ENCODE measurements at places on chromosomes 13 and 19.

DNA sequence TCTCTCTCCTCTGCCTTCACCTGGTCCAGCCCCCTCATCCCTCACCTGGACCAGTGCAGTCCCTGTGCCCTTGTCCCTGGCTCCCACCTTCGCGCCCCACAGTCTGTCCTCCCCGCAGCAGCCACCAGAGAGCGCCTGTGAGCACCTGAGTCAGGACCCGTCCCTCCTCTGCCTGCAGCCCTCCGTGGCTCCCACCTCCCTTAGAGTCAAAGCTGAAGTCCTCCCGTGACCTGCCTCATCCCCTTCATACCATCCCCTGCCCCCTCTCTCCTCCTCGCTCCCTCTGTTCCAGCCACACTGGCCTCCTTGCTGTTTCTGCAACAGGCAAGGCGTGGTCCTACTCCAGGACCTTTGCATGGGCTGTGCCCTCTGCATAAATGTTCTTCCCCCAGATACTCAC, 10.3 kb downstream of the CELF5 start:
- no peak for DNase-seq

DNA sequence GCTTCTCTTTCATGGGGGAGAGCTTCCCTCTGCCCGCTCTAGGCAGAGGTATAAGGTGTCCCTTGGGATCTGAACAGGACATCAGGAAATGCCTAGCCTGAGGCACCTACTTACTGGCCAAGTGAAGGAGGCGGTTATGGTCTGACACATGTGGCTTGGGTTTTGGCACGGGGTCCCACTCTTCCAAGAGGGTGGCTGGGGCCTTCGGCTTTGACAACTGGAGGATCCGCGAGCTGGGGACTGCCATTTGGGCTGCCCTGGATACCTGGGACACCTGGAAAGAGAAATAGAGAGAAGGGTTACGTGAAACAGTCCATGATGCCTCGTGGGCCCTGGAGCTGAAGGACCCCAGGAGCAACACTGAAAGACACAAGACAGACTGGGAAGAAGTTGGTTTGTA, 22.4 kb upstream of the MIER2 start:
- DNase-seq, result no peak

GRCh38 chr13:79990048-79990447, 350.9 kb downstream of the SPRY2 start:
- no peak for DNase-seq

DNA sequence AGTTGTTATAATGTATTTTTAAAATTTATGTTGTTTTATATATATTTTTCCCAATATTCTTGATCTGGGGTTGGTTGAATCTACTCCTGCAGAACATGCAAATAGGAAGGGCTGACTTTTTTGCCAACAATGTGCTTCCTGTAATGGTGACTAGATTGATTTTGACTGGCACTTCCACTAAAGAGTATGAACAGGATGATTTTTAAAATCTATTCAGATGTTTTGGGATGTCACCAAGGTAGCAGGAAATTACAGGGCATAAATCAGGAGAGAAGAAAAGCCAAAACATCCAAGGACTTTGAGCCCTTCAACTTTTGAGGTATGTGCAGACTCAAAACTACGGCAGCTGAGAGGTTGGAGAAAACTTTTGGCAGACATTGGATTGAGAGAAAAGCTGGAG, 1047.6 kb downstream of the SLITRK5 start:
- DNase-seq, result no peak

GRCh38 chr13:46404733-46405100, 17.7 kb upstream of the RUBCNL start:
- no peak for DNase-seq

GRCh38 chr19:50500060-50500752, 10.8 kb downstream of the JOSD2 start:
- peak; percentile 15 for DNase-seq

- no peak for DNase-seq
Observed at GRCh38 chr13:40341501-40341900, 324.9 kb downstream of the FOXO1 start.

- DNase-seq, result peak; percentile 47
Observed at GRCh38 chr19:3034656-3035541, 5.8 kb upstream of the TLE2 start.

- DNase-seq, result no peak
Observed at GRCh38 chr13:80341756-80342370, 937 bp upstream of the SPRY2 start.

DNA sequence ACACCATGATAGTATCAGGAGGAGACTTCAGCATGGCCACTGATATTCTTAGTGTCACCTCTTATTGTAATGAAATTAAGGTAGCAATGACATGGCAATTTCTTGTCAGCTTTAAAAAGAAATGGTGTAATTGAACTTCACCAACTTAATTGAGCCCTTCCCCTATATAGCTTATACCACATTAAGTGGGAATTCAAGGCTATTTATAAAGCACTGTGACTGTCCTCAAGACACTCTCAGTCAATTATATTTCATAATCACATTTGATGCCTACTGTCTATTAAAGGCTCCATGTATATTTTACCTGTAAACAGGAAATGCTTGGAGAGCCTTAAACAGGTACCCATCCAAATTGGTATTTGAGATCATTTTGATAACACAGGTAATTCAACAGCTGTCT, 28.3 kb downstream of the KLF12 start:
- DNase-seq, result no peak

- no peak for DNase-seq
Observed at GRCh38 chr13:68023838-68024581, 793.9 kb upstream of the PCDH9 start.

DNA sequence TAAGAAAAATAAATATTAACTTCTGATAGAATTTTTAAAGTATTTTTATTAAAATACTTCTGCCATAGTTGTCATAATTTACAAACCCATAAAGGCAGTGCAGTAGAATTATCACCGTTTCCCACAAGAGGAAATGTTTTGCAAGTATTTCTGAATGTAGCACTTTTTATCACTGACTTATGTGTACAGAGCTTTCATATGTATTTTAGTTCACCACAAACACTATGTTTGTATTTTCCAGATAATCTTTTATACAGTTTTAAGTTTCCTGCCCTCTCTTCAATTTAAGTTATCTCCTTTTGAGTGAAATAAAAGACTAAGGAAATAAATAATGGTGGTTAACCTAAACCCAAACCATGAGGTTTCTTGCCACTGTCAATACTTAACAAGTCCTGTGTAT, 24.2 kb downstream of the MIPEP start:
- no peak for DNase-seq

Measured in CD4-positive, alpha-beta T cell treated with Interleukin-4 for 1 hour (primary cell).